ENCODE measurements at places on chromosomes 3 and 15.

DNA sequence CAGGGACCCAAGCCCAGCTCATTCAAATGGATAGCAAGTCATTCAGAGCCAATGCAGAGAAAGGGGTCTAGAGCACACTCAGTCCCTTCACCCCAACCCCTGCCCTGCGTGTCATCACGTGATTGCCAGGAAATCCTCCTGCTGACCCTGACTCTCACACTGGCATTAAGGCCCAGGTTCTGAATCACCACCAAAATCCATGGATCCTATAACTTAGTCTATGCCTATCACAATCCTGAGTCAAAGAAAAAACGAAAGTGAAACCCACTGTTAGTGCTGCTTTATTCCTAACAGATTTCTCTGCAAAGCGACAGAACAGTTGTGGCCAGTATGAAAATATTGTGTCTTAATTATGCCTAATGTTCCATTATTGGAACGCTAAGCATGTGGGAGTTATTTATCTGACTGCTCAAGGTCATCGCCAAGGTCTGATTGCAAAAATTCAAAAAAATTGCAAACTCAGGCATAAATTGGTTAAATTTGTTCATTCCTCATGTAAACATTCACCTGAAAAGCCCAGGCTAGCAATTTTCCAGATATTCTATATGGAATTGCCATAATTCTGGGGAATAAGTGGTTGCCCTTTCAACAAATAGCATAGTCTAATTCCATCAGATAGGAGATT, 108.7 kb upstream of the EIF1B start:
- no peak for DNase-seq

GRCh38 chr3:128353991-128354687, 112.6 kb downstream of the DNAJB8 start:
- DNase-seq = no peak

- DNase-seq = no peak
Measured at GRCh38 chr15:63833021-63833696, 589 bp downstream of the HERC1 start.

GRCh38 chr15:101028321-101028720, 109.2 kb downstream of the LRRK1 start:
- no peak for DNase-seq

- no peak for DNase-seq
Measured at GRCh38 chr3:111859974-111860859, 1.2 kb downstream of the PHLDB2 start.

DNA sequence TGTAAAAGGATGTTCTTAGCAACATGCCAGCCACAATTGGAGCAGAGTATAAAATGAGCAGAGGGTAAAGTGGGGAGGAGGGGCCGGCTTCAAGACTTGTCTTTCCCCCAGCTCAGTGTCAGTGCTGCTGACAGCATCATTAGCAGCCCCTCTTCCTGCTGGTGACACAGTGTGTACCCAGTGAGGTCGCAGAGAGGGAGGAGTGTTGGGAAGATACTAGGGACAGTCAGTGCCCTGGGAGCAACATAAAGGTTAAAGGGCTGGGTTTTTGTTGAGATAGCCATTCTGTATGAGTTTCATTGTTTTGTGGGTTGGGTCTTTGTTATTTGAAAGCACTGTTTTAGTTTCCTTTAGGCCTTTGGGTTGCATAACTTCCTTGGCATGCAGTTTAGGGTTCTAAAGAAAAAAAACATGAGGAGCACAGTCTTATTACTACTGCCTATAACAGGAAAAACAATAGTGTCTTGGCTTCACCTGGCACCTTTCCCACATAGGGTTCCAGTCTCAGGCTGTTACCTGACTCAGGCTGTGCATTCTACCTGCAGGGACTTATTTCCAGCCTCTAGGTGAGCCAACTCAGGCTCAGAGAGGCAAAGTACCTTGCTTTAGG, 94.1 kb upstream of the SKOR1 start:
- DNase-seq = no peak

DNA sequence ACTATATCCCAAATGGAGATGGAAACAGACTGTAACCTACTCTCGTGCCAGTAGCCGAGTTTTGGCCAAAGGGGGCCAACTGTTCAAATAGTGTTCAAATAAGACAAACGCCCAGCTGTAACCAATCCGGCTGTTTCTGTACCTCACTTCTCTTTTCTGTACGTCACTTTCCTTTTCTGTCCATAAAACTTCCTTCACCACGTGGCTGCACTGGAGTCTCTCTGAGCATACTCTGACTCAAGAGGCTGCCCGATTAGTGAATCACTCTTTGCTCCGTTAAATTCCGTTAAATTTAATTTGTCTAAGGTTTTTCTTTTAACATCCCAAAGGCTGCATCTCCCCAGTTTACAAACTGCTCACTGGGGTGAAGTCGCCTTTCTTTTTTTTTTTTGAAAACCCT, 219.2 kb upstream of the P2RY1 start:
- no peak for DNase-seq

- no peak for DNase-seq
Measured at GRCh38 chr3:100496711-100497261, 4.4 kb downstream of the TMEM45A start.

GRCh38 chr15:70337277-70338186, 239.8 kb upstream of the TLE3 start:
- no peak for DNase-seq

DNA sequence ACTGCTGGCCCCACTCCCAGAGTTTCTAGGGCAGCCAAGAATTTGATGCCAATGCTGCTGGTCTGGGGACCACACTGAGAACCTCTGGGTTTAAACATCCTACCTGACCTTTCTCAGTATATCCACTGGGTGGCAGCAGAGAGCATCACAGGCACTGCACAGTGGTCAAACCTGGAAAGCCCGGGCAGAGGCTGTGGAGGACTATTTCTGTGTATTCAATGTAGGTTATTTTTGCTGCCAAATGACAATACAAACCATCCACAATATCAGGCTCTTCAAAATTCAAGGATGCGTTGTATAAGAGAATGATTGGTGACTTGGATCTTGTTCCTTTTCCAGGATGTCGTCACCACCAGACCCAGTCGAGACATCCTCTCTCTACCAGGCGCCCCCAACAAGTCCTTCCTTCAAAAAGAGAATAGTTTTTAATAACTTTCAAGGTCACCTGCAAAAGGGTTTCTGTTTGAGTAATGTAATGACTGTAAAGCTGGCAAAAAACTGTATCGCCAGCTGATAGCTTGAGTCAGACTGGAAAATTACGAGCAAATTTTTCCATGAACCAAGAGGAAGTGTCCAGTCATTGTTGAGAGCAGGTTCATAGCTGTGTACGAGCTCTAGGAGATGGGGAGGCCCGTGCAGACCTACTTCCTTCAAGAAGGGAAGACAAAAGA, 30.5 kb upstream of the MYZAP start:
- DNase-seq = peak; percentile 46

DNA sequence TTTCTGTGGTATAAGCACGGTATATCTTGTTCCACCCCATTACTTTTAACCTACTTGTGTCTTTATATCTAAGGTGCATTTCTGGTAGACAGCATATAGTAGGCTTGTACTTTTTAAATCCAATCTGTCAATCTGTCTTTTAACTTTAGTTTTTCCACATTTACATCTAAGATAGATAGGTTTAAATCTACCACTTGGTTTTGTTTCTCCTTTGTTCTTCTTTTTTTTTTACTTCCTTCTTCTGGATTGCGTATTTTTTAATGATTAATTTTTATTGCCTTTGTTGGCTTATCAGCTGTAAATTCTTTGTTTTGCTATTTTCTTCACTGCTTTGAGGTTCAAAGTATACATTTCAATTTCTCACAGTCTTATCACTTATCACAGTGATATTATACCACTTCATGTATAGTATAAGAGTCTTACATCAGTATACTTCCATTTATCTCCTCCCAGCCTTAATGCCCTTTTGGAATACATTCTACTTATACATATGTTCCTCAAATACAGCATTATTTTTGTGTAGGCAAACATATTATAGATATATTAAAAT, 31.0 kb downstream of the IQCB1 start:
- DNase-seq = no peak

DNA sequence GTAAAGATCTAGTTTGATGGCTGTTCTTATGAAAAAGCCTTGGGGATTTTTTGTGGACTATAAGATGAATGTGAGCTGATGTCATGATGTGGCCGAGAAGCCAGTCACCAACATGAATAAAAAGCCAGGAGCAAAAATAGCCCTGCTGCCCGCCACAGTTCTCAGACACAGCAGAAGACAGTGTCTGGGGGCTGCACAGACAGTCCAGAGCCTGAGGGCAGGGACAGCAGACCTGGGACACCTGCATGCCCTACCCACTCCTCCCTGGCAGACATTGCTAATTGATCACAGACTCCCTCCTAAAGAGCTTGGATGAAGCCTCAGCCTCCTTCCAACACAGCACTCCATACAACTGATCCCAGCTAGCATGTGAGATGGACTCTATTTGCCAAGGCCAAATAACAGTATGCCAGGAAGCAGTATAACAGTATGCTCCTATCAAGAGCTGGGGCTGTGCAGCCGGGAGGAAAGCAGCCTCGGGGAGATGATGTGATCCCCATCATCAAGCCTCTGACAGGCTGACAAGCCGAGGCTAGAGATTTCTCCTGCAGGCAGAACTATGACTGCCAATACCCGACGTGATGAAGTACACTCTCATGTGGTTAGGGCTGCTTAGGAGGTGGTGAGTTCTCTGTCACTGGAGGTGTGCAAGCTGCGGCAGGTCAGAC, 105.4 kb upstream of the RPL32 start:
- DNase-seq = no peak

GRCh38 chr3:28777806-28778475, 429.3 kb upstream of the AZI2 start:
- DNase-seq = no peak

DNA sequence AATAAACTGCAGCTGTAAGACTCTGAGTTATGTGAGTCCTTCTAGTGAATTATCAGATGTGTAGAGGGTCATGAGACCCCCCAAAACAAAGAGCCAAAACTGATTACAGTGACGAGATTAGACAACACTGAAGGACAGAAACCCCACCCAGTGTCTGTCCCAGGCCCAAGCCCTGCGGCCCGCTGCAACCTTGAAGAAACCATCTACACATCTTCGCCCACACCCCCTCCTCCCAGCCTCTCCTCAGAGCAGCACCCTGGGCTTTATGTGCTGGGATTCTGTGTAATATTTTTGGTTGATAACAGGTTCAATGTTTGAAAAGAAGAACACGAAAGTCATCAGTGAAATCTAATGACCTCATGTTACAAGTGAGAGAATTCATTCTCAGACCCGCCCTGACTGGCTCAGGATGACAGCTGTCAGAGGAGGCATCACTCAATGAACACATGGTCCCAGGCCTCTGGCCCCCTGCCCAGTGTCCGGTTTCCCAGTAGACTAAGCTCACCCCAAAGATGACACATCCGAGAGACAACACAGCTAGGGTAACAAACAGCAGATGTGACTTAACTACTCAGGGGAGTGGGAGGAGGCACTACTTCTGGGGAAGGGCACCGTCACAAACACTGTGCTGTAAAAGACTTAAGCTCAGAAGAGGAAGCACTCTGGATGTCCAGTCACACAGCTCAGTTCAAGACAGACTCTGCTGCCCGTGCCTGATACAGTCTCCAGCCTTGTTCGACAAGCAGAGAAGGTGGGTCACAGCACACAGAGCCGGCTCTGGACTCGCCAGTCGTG, 48.9 kb downstream of the NIPA2 start:
- no peak for DNase-seq

DNA sequence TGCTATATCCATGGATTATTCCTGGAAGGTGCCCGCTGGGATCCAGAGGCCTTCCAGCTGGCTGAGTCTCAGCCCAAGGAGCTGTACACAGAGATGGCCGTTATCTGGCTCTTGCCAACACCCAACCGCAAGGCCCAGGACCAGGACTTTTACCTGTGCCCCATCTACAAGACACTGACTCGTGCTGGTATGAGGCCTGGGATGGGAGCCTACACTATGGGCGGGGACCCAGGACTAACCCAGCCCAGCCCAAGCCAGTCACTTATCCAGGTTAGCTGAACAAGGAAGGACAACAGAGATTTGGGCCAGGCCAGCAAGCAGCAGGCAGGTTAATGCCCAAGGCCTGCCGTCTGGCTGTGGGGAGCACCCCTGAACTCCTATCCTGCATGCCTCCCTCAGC, 45.3 kb downstream of the SEMA3G start:
- no peak for DNase-seq

GRCh38 chr3:104291437-104291851, 1075.3 kb upstream of the ALCAM start:
- DNase-seq = no peak

GRCh38 chr15:81191701-81192100, 5.0 kb upstream of the IL16 start:
- DNase-seq = no peak

DNA sequence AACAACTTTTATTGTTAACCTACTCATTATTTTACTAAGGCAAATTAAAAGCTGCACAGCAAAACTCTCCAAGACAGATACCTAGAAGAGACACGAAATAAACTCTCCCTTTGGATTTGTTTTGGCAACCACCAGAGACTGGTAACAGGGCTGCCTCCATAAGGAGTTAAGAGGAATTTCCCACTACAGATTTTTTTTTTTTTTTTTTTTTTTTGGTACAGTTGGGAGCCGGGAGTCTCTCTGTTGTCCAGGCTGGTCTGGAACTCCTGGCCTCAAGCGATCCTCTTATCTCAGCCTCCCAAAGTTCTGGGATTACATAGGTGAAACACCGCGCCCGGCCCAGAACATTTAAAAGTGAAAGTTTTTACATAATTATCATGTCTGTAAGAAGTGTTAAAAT, 73.6 kb upstream of the VGLL4 start:
- no peak for DNase-seq

DNA sequence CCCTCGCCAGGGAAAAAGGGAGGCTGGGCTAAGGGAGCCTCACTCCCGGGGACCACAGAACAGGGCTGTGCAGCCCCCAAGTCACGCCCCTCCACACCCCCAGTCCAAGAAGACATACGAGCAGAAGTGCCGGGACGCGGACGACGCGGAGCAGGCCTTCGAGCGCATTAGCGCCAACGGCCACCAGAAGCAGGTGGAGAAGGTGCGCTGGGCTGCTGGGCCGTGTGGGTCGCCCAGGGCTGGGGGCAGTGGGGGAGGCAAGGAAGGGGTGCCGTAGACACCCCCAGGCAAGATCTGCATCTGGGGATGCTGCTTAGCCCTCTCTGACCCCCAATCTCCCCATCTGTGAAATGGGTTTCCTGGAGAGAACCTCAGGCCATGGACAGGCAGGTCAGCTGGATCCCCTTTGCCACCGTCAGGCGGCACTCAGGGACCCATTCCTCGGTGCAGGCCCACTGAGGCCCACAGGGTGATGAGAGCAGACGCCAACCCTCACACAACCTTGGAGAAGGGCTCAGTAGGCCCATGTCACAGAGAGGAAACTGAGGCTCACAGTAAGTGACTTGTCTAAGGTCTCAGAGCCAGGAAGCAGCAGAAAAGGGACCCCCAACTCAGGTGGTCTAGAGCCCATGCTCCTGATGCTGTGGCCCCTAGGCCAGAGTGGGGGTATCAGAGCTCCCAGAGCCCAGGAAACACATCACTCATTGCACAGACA, 33.7 kb downstream of the PSTPIP1 start:
- DNase-seq = peak; percentile 5

GRCh38 chr3:66561367-66561766, 60.5 kb upstream of the LRIG1 start:
- no peak for DNase-seq

GRCh38 chr15:81939604-81940440, 106.0 kb downstream of the MEX3B start:
- no peak for DNase-seq

- DNase-seq = no peak
Measured at GRCh38 chr3:14614189-14614588, 37.4 kb upstream of the CCDC174 start.
